ENCODE measurements at places on chromosomes 4 and X. TPM values are rescaled to one million over a fixed set of nuclear protein-coding genes. Genes with fewer than 3 reads are reported as not detected.

The ARAP2 gene
- polyA plus RNA-seq = 13.8 TPM

The SASH3 gene
- 209 TPM for polyA plus RNA-seq

The SPINK2 gene
- 32.8 TPM for polyA plus RNA-seq

The ZNF157 gene
- 0.92 TPM for polyA plus RNA-seq

The LRCH2 gene
- not detected for polyA plus RNA-seq

The CLTRN gene
- polyA plus RNA-seq = 0.60 TPM

The GRID2 gene
- polyA plus RNA-seq = not detected

The CTAG2 gene
- polyA plus RNA-seq = not detected

The PHEX gene
- not detected for polyA plus RNA-seq

Data from naive thymus-derived CD4-positive, alpha-beta T cell (primary cell).